ENCODE measurements at places on chromosomes 6 and 20.

DNA sequence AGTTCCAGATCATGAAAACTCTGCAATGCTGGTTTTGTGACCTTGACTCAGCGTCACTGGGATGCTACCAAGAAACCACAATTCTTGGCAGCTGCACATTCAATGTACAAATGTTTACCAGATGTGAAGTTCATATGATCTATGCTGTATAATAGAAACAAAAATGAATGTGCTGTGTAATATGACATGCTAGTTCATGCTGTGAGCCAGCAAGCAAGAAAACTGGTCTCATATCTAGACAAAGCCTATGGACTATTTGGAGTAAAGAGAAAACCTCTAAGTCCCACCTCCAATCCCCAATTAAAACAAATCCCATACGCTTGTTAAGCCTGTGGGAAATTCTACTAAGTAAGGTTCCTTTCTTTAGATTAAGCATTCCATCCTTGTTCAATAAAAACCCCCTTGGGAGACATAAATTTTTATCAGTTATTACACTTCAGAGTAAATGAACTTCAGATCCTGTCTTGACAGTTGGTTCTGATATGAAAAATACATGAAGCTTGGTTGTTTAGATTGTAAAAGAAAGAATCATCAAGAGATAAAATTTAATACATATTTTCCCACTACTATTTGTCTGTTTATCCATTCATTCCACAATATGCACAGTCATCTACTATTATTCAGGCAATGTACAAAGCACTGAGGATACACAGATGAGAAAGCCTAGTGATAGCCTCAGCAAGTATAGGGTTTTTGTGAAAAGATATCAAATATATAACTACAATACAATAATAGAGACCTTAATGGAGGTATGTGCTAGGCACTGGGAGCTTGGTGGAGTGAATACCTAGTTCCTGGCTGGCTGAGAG, 20.1 kb downstream of the COL21A1 start:
- no peak for ATAC-seq

DNA sequence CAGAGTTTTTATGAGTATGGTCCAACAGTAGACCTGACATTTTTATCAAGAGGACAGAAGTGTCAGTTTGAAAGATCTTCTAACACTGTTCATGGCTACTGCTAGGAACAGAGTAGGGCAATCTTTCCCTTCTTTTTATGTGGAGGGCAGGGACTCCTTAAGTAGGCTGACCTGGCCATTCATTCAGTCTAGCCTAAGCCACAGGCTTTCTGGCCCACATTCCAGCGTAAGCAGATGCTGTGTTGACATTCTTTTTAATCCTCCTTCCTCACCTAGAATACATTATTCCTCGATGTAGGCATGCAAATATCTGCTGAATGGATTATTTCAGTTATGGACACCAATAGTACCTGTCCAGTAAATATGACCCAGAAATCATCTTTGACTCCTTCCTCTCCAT, 188.3 kb downstream of the ATXN1 start:
- no peak for ATAC-seq

DNA sequence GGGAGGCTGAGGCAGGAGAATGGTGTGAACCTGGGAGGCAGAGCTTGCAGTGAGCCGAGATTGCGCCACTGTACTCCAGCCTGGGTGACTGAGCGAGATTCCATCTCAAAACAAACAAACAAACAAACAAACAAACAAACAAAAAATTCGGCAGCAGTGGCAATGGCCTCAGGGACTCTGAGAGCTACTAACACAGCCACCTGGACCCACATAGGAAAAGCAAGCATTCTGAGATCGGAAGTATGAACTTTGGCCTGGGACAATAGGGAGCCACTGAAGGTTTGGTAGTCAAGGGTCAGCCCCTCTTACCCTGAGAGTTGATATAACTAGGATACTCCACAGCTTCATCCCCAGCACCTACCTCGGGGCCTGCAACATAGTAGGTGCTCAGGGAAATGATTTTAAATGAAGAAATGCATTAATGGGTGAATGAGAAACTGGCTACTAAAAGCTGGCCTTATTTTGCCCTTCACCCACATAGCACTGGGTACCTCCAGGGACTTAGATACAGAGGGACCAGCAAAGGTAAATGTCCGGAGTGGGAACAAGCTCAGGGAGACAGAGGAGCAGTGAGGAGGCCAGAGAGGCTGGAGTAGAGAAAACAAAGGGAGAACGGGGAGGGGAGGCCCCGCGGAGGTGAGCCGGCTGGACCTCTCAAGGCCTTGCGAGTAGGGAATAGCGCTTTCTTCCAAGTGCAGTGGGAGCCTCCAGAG, 46.6 kb upstream of the PTGIS start:
- no peak for ATAC-seq

- ATAC-seq, result peak; percentile 47
These were observed 4.5 kb downstream of the DPM1 start for GRCh38 chr20:50953821-50954220.

GRCh38 chr6:27668442-27669294, 195.8 kb upstream of the ZNF184 start:
- ATAC-seq, result peak; percentile 66

DNA sequence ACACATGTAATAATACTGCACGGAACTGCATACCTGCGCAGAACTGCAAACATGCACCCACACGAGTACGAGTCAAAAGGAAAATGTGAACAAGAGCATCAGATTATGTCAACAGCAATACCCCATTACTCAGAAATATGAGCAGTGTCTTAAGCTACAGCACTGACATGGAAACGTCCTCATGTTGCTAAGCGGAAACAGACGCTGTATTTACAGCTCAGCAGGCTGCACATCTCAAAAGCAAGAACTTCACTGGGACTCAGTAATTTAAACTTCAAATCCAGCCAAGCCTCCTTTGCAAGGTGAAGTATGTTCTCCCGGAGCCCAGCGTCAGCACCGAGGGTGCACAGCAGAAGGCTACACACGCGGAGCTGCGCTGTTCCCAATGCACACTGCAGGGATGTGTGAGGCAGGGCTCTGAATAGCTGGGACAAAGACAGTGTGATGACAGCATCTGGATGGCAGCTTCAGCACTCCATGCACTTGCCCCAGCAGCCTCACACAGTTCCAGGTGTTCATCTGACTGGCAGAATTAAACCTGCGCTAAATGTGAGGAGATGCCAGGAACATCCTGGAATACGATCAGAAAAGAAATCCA, 202.8 kb downstream of the WDR27 start:
- ATAC-seq, result no peak

DNA sequence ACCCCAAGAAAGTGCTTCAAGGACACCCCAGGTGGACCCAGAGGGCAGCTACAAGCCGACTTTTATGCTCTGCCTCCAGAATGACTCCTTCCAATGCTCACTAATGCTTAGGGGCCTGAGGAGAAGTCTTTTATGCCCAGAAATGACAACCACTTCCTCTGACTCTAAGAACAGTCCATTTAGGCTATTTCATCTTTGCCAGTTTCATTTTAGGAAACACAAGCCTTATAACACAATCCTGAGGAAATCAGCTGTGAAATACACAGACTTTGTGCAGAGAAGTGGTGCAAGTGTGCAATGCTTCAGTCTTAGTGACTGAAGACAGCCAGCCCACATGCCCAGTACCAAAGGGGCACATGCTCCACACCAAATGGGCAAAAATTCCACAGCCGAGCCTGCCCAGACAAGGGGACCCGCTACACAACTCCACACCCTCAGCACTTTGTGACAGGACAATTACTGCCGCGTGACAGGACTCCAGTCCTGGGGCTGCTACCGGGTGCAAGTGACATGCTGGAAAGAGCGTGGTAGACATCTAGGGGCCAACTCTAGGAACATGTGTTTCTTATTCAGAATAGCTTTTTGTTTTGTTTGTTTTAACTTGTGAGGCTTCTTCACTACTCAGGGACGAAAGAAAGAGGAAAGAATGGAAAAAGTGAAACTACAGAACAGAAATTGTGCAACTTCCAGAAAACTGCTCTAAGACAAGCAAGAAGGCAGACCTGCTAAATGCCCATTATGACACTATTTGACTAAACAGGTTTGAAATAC, 28.2 kb upstream of the PLAGL1 start:
- no peak for ATAC-seq

GRCh38 chr20:57993716-57994431, 234.6 kb downstream of the ANKRD60 start:
- no peak for ATAC-seq

GRCh38 chr6:158848490-158848895, 29.3 kb upstream of the EZR start:
- ATAC-seq, result no peak

DNA sequence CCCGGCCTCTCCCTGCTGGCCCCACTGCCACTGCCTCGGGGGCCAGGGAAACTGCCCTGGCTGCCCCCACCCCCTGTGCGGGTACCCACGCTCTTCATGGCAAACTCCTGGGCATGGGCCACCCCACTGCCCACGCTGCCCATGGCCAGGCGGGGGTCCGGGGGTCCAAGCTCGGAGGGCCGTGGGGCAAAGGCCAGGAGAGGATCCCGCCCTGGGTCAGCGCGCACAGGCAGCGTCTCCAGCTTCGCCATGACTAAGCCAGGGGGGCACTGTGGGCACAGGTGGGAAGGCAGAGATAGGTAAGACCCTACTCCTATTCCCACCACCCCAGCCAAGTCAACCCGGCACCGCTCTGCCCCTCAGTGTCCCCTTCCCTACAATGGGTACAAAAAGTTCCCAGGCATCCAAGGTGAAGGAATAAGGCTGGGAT, 6.4 kb downstream of the LZTS3 start:
- ATAC-seq, result no peak

GRCh38 chr6:28167926-28168325, 26.2 kb downstream of the ZKSCAN8 start:
- ATAC-seq, result no peak

- peak; percentile 39 for ATAC-seq
These were observed 35.6 kb downstream of the SUN5 start for GRCh38 chr20:32968478-32969241.

GRCh38 chr6:82597201-82597600, 233.6 kb downstream of the TPBG start:
- no peak for ATAC-seq

DNA sequence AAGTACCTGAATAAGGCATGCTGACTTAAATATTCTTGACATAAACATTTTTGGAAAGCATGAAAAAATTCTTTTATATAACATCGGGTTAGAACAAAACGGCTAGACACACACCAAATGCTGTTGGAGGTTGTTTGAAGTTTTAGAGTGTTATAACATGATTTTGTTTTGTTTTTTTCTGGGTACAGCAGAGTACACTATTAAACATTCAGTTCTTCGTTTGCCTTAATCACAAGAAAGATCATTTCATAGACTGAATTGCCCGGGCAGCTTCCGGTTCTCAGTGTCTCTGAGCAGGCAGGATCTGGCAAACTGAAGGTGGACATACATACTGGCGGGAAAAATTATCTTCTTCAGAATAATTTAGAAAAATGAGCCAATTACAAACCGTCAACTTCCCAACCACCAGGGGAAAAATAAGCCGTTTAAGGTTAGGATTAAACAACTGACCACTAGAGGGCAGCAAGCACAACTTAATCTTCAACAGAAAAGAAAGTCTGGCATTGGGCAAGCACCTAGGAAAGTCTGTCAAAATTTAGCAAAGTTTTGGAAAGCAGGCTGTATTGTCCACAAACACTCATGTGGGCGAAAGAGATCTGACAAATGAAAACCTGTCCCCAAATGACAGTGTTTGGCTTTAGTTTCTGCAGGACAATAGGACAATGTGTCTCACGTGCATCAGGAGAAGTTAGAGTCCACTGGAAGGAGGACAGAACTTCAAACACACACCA, 15.0 kb downstream of the ZNF217 start:
- ATAC-seq, result peak; percentile 34

- ATAC-seq, result no peak
These were observed 479.0 kb upstream of the CITED2 start for GRCh38 chr6:139853302-139853992.

GRCh38 chr6:36852481-36853147, 13.4 kb upstream of the CPNE5 start:
- no peak for ATAC-seq

DNA sequence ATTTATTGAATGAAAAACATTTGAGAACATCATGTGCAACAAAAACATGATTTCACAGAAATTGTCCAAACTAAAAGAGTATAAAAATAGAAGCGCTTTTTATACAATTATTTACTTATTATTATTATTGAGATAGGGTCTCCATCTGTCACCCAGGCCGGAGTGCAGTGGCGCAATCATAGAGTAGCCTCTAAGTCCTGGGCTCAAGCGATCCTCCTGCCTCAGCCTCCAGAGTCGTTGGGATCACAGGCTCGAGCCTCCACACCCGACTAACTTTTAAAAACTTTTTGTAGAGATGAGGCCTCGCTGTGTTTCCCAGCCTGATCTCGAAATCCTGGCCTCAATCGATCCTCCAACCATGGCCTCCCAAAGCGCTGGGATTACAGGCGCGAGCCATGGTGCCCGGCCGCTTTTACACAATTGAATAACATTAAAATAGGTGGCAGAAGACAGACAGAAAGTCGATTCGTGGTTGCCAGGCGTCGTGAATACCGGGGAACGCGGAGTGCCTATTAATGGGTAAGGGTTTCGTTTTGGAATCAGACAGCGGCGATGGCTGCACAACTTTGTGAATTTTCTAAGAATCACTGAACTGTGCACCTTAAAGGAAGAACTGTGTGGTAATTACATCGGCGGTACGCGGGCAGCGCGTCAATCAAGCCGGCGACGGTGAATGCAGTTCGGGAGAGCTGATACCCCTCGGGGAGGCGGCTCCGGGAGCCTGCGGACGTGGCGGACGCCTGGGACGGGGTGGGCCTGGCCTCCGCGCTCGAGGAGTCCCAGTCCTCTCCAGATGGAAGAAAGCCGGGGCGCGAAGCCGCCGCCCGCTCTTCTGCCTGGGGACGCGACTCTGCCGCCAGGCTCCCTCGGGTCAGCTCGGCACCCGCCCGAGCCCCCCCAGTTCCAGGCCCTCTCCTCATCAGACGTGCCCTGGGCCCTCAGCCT, 807 bp downstream of the TBC1D20 start:
- peak; percentile 36 for ATAC-seq

- ATAC-seq, result no peak
These were observed 10.6 kb downstream of the RNF144B start for GRCh38 chr6:18397701-18398100.

DNA sequence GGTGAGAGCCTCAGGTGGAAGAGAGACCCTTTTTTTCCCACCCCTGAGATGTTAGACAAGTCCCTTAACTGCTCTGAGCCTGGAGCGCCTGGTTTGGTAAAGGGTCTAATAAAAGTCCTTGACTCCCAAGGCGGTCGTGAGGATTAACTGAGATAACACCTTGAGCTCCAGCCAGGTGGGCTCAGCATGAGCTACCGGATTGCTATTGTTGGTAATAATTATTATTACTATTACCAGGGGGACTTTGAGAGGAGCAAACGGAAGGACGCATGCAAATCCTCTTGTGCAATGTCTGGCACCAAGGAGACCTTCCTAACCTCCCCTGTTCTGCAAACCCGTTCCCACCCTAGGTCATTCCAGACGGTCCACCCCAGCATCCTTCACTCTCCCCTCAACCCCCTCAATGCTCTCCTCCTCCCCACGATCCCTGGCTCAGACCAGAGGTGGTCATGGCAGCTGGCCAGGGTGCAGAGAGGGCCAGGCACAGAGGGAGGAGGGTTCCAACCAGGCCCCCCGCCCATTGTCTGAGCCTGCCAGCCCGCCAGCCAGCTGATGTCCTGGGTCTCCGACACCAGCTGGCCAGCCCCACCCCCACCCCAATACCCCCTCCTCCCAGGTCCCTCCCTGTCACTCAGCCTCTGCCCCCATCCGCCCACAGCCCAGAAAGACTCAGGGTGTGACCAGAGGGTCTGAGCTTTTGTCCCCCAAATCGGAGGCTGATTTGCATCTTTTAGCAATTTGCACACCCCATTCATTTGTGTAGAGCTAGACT, 14.3 kb upstream of the CBFA2T2 start:
- ATAC-seq, result no peak

Measured in activated CD4-positive, CD25-positive, alpha-beta regulatory T cell treated with anti-CD3 and anti-CD28 coated beads, Interleukin-2, amount 50 U/mL, for 24 hours (primary cell).